ENCODE measurements at places on chromosomes 3 and 15.

GRCh38 chr15:68230157-68231100, 901 bp upstream of the CLN6 start:
- no peak for DNase-seq

DNA sequence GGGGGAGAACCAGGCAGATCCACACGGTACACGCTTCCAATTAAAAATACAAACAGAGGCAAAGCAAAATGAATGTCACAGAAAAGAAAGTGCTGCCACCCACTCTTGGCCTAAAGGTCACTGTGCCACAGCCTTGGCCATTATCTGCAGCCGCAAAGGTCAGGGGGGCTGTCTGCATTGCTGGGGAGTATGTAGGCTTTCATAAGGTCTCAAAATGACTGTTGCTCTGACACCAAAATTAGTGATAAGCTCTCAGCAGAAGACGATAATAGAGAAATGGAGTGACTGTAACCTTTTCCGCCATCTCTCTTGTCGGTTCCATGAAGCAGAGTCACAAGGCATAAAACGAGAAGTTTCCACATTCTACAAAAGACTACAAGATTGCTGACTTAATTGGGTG, 374.2 kb upstream of the ICE2 start:
- no peak for DNase-seq

DNA sequence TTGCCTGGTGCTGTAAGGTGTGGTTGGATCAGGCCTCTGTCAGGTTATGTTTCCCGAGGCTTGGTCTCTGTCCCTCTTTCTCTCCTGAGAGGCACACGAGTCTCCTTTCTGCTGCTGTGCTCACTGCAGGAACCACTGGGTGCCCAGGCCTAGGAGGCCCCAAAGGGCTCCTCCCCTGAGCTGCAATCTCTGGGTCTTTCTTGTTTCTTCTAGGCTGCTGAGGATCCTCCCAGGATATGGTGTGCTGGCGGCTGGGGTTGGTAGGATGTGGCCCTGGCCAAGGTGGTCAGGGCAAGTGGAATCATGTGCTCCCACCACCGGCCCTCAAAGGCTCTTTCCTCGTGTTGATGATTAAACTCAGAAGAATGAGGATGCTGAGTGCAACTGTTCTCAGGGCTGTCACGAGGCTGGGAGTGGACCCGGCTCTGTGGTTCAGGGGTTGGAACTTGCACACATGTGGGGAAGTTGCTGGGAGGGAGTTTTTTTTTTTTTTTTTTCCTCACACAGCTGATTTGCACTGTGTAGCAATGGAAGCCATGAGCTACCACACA, 43.6 kb upstream of the CTSH start:
- DNase-seq = peak; percentile 92

- DNase-seq = no peak
Measured at GRCh38 chr3:193841581-193841980, 248.6 kb downstream of the OPA1 start.

- no peak for DNase-seq
Measured at GRCh38 chr3:178137831-178138230, 398.4 kb upstream of the KCNMB2 start.

DNA sequence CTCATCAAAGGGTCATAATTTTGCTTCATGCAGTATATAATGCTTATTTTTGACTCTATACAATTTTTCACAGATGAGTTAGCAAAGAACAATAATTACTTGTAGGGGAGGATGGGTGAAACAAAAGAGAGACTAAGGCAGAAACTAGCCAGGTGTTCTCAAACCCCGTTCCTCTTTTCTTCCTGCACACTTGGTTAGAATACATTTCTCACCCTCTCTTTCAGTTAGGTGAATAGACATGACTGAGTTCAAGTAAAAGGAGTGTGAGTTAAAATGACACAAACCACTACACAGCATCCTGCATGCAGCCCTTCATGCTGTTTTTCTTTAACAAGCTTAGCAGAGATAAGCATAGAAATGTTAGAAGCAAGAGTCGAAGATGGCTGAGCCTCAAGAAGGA, 922.2 kb downstream of the TBL1XR1 start:
- DNase-seq = no peak

DNA sequence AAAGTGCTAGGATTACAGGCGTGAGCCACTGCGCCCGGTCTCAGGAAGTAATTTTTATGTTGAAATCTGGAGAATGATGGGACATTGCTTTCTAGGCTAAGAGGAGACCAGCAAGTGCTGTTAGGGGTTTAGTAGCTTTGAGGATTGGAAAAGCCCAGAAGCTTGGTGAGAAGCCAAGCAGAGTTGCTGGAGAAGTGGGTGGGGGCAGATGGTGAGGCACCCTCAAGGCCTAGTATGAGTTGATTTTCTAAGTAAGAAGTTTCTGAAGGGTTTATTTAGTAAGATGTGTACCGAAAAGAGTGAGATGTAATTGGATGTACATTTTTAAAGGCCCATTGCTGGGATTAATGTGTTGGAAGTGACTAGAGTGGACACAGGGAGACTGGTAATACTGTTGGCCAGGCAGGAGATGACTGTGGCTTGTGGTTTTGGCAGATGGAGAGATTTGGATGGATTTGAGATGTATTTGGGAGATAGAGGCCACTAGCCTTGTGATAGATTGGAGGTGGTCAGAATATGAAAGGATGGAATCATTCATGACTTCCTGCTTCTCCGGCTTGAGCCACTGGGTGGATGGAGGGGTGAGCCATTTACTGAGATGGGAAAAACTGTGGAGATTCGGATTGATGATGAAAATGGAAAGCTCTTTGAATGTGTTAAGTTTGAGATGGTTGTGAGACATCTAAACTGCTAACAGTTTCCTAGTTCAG, 2.3 kb downstream of the LRRC28 start:
- no peak for DNase-seq

DNA sequence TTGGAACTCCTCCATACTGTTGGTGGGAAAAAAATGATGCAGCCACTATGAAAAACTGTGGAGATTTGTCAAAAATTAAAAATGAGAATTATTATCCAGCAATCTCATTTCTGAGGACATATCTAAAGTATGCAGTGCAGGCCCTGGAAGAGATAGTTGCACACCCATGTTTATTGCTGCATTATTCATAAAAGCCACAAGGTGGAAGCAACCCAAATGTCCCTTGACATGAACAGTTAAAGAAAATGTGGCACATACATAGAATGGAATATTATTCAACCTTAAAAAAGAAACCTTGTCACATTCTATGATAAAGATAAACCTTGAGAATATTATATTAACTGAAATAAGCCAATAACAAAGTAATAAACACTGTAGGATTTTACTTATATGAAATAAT, 80.9 kb upstream of the ARHGEF26 start:
- peak; percentile 3 for DNase-seq
